CD8-positive, alpha-beta memory T cell (primary cell): ENCODE measurements at places on chromosomes 16 and 17.
A peak's percentile ranks its signal among the peaks of the same experiment; 100 is the strongest.

GRCh38 chr16:72149676-72150464 is 22.1 kb downstream of the PMFBP1 start:
- no peak for DNase-seq

- DNase-seq, result peak; percentile 69
These were observed 399.7 kb downstream of the XYLT1 start for GRCh38 chr16:17070882-17071592.

DNA sequence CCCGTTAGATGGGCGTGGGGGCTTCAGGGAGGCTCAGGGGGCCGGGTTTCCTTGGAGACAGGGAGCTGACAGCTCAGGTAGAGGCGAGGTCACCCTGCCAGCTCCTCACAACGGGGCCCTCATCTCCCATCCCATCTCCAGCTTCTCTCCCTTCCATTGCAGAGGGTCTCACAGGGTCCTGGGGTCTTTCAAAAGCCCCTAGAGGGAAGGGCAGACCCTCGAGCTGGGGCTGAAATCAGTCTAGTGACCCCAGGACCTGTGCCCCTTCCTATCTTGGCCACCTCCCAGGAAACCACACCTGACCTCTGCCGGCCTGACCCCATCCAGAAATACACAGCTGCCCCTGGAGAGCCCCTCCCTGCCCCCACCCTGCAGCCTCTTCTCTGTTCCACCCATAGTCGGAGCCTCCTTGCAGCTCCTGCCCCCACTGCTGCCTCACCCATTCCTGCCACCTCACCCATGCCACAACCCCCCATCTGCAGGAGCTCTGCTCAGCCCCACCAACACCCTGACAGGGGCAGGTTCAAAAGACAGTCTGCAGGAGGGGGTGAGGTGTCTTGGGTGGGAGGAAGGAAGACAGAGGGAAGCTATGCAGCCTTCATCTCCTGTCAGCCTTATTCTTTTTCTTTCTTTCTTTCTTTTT is 23.4 kb downstream of the PIK3R5 start:
- no peak for DNase-seq

- DNase-seq, result no peak
These were observed 18.7 kb downstream of the DUS2 start for GRCh38 chr16:68041783-68042182.

DNA sequence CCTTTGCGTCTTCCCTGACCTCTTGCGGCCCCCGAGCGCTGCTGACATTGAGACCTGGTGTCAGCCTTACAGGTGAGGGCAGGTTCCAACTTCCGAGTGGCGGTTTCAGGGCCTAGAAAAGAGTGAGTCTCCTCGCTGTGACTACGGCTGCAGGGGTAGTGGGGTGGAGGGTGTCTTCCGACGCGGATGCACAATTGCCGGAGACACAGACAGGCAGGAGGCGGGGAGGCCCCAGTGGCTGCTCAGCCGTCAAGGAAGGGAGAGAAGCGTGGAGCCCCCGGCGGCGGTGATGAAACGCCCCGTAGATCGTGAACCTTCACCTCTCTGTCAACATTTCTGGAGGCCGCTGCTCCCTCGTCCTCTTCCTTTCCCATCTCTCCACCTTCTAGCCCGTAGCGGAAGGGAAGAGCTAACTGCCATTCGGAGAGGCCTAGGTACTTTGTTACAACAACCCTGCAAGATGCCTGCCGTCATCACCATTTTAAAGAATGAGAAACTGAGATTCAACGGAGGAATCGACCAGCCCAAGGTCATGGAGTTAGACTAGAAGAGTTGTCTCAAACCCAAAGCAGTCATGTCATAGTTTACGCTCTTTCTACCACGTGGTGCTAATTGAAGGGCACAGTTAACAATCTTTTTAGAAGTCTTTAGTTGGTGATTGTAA is 485 bp downstream of the DNAJA3 start:
- no peak for DNase-seq
